Mesothelial cell of epicardium (in vitro differentiated cells): ENCODE measurements at places on chromosomes 6 and 20. TPM values are rescaled to one million over a fixed set of nuclear protein-coding genes. Genes with fewer than 3 reads are reported as not detected.
A peak's percentile ranks its signal among the peaks of the same experiment; 100 is the strongest.

- H3K4me3 ChIP-seq: no peak overlapping the region
- H3K36me3 ChIP-seq: peaks cover 2% of the 10 kb centered on the region
- no peaks in the 10 kb centered on the region for H3K27me3 ChIP-seq
- H3K27ac ChIP-seq: peak overlapping the region; percentile 47
- DNase-seq: no peak
Observed at GRCh38 chr6:20771409-20771808, 237.2 kb downstream of the CDKAL1 start.

DNA sequence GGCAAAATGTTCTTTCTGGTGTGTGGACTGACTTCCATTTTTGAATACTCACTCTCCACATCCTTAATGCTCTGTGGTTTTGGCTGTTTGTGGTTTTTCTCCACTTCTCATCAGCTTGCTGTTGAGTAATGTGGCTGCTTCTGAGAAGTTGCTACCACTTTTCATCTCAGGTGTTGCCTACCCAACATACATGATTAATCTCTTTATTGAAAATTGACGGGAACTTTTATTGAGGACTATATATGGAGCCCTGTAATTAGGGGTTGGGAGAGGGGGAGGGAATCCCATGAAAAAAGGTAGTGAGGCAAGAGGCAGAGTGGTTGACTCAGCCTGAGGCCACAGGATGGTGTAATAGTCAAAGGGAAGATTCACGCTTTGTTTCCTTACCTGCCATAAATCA is 17.6 kb downstream of the IL22RA2 start:
- H3K36me3 ChIP-seq: peaks cover 2% of the 10 kb centered on the region
- no peak for DNase-seq
- peaks cover 20% of the 10 kb centered on the region for H3K4me1 ChIP-seq
- no peak overlapping the region for H3K27ac ChIP-seq

DNA sequence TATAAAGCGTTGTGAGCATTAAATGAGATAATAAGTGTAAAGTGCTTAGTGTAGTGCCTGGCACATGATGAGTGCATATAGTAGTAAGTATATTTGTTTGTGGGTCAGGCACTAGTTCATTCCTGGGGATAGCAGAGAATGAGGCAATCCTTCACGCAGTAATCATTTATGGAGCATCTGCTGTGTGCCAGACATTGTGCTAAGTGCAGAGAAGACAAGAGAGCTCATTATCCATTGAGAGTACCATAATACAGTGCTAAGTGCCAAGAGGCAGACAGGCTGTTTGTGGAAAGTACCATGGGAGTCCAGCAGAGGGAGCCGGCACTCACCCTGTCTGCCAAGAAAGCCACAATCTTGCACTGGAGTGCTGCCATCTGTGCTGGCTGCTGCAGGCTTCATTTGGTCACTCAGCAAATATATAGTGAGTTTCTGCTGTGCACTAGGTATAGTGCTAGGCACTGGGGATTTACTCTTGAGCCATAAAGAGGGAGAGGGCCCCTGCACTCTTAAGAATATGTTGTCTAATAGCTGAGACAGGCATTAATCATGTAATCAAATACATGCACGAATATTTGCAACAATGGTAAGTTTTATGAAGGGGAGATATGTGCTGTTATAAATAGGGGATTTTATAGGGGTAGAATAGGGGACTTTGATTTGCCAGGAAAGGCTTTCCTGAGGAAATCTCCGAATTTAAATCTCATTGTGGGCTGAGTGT is 12.9 kb upstream of the MROH8 start:
- no peak overlapping the region for H3K4me3 ChIP-seq
- no peaks in the 10 kb centered on the region for H3K27me3 ChIP-seq
- peaks cover 14% of the 10 kb centered on the region for H3K4me1 ChIP-seq
- H3K36me3 ChIP-seq: peaks cover 21% of the 10 kb centered on the region
- H3K27ac ChIP-seq: peak overlapping the region; percentile 7

SFTA2 gene
- not detected in 3 replicates for total RNA-seq

GRCh38 chr6:169725125-169726048 is 1.1 kb upstream of the PHF10 start:
- no peaks in the 10 kb centered on the region for H3K36me3 ChIP-seq
- DNase-seq: no peak
- H3K4me1 ChIP-seq: peaks cover 52% of the 10 kb centered on the region
- H3K27ac ChIP-seq: peak overlapping the region; percentile 96

EYS gene
- 0.52 to 0.69 TPM (median 0.60 TPM) in 3 replicates for total RNA-seq

CGA gene
- total RNA-seq: not detected in 3 replicates

SLC32A1 gene
- total RNA-seq: not detected in 3 replicates

- peak within 1 kb of the TSS; percentile 94 for H3K4me3 ChIP-seq
- peak within 1 kb of the TSS; percentile 97 for H3K27ac ChIP-seq
- peaks cover 36% of the 10 kb centered on the region for H3K4me1 ChIP-seq
- peak; percentile 67 for DNase-seq
- H3K36me3 ChIP-seq: no peaks in the 10 kb centered on the region
Observed at GRCh38 chr6:145814501-145815308, at the start of gene FBXO30. Gene FBXO30 (minus strand): TSS chr6:145814795. CDS start chr6:145806405, 8,390 bp downstream.

WFDC12 gene
- not detected in 3 replicates for total RNA-seq

TCF21 gene
- 4.7 to 5.3 TPM (median 5.0 TPM) in 3 replicates for total RNA-seq

GRCh38 chr6:140571145-140571544 is 1196.7 kb upstream of the CITED2 start:
- no peak for DNase-seq
- H3K27ac ChIP-seq: no peak overlapping the region
- peaks cover 25% of the 10 kb centered on the region for H3K4me1 ChIP-seq
- H3K27me3 ChIP-seq: no peaks in the 10 kb centered on the region

DNA sequence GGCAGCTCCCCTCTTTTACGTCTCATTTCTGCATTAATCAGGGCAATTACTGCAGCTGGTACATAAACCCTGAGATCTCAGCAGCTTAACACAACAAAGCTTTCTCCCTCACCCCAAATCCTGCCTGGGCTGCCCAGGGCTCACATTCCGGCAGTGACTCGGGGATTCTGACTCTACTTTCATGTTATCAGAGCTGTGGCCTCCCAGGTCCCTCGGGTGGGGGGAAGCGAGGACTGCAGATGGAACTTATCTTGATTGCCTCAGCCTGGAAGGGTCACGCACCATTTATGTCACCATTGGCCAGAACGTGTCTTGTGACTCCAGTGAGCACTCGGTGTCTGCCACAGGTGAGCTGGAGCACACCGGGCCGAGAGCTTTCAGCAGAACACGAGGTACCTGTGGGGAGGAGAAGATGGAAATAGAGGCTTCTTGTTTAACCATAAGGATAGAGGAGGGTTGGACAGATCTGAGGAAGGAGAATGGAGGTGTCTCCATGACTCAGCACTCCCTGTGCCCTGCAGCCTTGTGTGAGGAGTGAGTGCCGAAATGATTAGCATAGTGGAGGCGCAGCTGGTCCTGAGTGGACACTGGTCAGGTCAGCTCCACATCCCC is 88.5 kb upstream of the EXOC2 start:
- H3K27ac ChIP-seq: no peak overlapping the region
- H3K36me3 ChIP-seq: no peaks in the 10 kb centered on the region
- no peak overlapping the region for H3K4me3 ChIP-seq
- H3K27me3 ChIP-seq: peaks cover 17% of the 10 kb centered on the region
- no peaks in the 10 kb centered on the region for H3K4me1 ChIP-seq

DNA sequence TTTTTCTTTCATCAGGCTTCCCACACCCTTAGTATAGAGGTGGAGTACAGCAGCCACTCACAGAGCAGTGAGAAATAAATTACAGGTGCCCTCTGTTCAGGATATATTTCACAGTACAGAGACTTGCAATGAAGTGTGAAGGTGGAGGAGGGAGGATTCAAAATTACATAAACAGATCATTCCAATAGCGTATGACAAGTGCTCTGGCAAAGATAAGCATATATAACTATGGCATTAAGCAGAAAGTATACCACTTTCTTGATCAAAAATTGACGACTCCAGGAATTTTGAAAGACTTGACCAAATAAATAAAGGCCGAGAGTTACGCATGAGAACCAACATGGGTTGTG is 108.7 kb downstream of the GPX5 start:
- H3K36me3 ChIP-seq: no peaks in the 10 kb centered on the region
- no peak for DNase-seq
- peak overlapping the region; percentile 74 for H3K4me3 ChIP-seq
- peaks cover 53% of the 10 kb centered on the region for H3K27me3 ChIP-seq
- H3K27ac ChIP-seq: no peak overlapping the region
- peaks cover 18% of the 10 kb centered on the region for H3K4me1 ChIP-seq

- DNase-seq: no peak
- no peak overlapping the region for H3K4me3 ChIP-seq
- H3K36me3 ChIP-seq: peaks cover 3% of the 10 kb centered on the region
- H3K27ac ChIP-seq: peak overlapping the region; percentile 61
Observed at GRCh38 chr6:42038163-42038562, 12.2 kb upstream of the TAF8 start.

DNA sequence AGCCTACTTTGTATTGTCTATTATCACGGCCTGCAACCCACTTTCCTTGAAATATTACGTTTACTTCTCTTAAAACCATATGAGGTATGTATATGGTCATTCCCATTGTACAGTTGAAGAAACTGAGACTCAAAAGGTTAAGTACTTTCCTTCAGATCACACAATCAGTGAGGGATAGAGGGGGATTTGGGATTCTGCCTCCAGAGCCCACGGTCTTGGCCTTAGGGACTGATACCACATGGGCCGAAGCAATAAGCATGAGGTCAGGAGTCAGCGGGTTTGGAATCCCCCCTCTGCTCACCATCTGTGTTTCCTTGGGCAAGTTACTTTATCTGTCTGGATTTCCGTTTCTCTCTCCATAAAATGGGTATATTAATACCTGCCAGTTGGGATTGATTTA is 19.4 kb upstream of the EPB41L1 start:
- H3K4me3 ChIP-seq: no peak overlapping the region
- no peak overlapping the region for H3K27ac ChIP-seq
- no peaks in the 10 kb centered on the region for H3K36me3 ChIP-seq
- peaks cover 3% of the 10 kb centered on the region for H3K4me1 ChIP-seq
- H3K27me3 ChIP-seq: no peaks in the 10 kb centered on the region
- DNase-seq: no peak

- H3K36me3 ChIP-seq: peaks cover 3% of the 10 kb centered on the region
- H3K4me3 ChIP-seq: no peak overlapping the region
- H3K4me1 ChIP-seq: peaks cover 29% of the 10 kb centered on the region
- H3K27me3 ChIP-seq: no peaks in the 10 kb centered on the region
Observed at GRCh38 chr6:130382872-130383490, 17.2 kb downstream of the TMEM200A start.

- H3K27me3 ChIP-seq: no peaks in the 10 kb centered on the region
- H3K4me3 ChIP-seq: peak overlapping the region; percentile 10
- H3K36me3 ChIP-seq: no peaks in the 10 kb centered on the region
- H3K27ac ChIP-seq: peak overlapping the region; percentile 98
- DNase-seq: peak; percentile 75
Observed at GRCh38 chr20:44137266-44137801, 49.7 kb downstream of the JPH2 start.

DNA sequence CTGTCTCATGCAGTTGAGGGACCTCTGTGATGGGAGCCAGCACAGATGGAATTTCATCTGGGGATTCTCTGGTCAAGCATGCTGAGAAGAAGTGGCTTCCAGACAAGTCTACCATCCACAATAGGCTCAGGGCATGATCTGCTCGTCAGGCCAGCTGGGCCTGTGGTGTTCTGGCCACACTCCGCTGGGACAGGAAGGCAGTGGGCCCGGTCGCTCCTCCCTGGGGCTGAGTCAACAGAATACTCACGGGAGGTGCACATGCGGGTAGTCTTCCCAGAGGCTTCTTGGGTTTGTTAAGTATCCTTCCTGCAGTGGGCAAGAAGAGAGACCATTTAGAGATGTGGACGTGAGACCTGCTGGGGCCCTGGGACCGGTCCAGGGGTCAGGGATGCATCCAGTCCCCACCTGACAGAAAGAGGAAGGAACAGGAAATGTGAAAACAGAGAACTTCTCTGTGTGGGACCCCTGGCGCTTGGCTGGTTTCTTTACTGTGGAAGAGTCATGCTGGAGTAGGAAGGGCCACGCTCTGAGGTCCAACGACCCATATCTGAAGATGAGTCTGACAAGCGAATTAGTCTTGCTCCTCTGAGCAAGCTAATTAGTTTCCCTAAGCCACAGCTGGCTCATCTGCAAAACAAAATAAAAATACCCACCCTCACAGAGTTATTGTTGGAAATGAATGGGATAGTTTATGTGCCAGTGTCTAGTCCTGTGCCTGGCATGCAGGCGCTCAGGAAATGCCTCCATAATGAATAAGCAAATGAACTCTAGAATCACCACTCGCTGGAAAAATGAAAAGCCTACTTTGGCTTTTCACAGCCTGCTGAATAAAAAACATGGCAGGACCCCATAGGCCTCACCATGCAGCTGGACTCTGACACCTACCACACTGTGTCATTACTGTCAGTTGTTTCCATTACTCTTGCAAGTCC is 67.3 kb downstream of the TRAM2 start:
- H3K4me1 ChIP-seq: peaks cover 13% of the 10 kb centered on the region
- H3K27me3 ChIP-seq: no peaks in the 10 kb centered on the region
- H3K4me3 ChIP-seq: no peak overlapping the region
- H3K36me3 ChIP-seq: peaks cover 36% of the 10 kb centered on the region

DNA sequence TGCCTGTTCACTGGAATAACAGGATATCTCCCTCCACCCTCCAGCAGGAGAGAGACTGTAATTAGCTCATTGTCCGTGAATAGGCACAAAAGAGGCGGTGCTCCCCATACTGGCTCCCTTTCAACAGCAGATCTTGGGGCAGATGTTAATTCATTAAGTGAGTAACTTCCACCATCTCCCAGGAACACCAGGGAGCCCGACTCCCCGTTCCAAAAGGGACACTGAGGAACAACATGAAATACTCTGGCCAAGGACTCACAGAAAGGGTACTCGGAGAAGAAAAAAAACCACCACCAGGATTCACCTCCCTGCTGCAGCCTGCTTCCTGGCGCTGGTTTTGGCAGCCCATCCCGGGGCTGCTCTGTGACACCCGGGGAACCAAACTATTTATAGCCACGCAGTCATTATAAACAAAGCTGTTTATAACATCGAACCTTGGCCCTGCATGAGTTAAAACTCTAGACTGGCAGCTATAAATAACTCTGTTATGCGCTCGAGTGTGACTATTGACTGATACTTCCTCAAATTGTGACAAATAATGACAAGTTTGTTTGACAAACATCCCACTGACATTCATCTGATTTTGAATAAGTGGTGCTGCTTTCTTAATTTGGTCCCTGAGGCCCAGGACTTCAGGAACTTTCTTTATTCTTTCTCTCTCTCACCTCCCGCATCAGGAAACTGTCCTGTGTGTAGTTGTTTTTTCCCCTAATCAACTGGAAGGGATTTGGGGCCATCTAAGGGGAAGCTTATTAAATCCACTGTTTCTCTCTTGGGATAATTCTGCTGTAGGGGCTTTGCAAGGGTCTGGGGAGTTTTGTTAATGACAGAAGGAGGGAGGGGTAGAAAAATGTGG is 521.6 kb downstream of the CD83 start:
- H3K27me3 ChIP-seq: peaks cover 31% of the 10 kb centered on the region
- H3K4me1 ChIP-seq: peaks cover 23% of the 10 kb centered on the region
- no peak for DNase-seq
- peak overlapping the region; percentile 33 for H3K4me3 ChIP-seq

- no peak overlapping the region for H3K27ac ChIP-seq
- DNase-seq: no peak
- no peak overlapping the region for H3K4me3 ChIP-seq
- H3K36me3 ChIP-seq: peaks cover 8% of the 10 kb centered on the region
- H3K4me1 ChIP-seq: no peaks in the 10 kb centered on the region
- H3K27me3 ChIP-seq: no peaks in the 10 kb centered on the region
Observed at GRCh38 chr20:34863421-34863965, 9.2 kb downstream of the GGT7 start.

GRCh38 chr20:4375881-4376280 is 345.8 kb upstream of the PRND start:
- H3K4me3 ChIP-seq: no peak overlapping the region
- peaks cover 26% of the 10 kb centered on the region for H3K27me3 ChIP-seq
- H3K4me1 ChIP-seq: peaks cover 9% of the 10 kb centered on the region
- DNase-seq: peak; percentile 53
- H3K27ac ChIP-seq: no peak overlapping the region

SLC13A3 gene
- 18.8 to 19.7 TPM (median 19.3 TPM) in 3 replicates for total RNA-seq

POPDC3 gene
- total RNA-seq: 10.1 to 11.1 TPM (median 10.4 TPM) in 3 replicates

TCP11 gene
- 0.20 to 0.24 TPM (median 0.20 TPM) in 3 replicates for total RNA-seq

- H3K27ac ChIP-seq: peak overlapping the region; percentile 98
- peaks cover 8% of the 10 kb centered on the region for H3K36me3 ChIP-seq
- H3K4me1 ChIP-seq: peaks cover 49% of the 10 kb centered on the region
- peak overlapping the region; percentile 94 for H3K4me3 ChIP-seq
Observed at GRCh38 chr6:41074692-41075436, 2.1 kb downstream of the NFYA start.
